Left renal pelvis (tissue), 4 donors: ENCODE measurements at places on chromosomes 3 and 15. TPM values are rescaled to one million over a fixed set of nuclear protein-coding genes. Genes with fewer than 3 reads are reported as not detected.

DNA sequence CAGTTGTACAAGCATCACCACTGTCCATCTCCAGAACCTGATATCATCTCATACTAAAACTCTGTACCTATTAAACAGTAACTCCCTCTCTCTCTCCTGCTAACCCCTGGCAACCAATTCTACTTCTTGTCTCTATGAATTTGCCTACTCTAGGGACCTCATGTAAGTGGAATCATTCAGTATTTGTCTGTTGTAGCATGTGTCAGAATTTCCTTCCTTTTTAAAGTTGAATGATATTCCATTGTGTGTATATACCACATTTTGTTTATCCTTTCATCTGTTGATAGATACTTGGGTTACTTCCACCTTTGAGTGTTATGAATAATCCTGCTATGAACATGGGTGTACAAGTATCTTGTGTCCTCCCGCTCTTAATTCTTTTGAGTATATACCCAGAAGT is 16.6 kb downstream of the ZNF592 start:
- DNase-seq = no peak

DNA sequence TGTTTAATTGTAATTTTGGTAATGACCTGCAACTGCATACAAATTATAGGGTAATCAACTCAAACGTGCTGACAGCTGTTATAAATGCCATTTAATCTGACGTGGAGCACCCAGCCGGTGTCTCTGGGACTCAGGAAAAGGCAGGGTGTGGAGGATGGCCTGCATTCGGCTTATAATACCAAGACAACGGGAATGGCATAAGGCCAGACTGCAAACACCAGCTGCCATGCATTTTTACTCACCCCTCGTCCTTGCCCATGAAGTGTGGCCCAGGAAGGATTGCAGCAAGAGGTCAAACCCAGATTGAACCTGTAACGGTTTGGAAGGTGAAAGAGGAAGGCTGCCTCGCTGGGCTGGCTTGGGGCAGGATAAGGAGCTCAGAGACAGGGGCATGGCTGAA is 96.4 kb downstream of the WNT7A start:
- no peak for DNase-seq

GRCh38 chr3:194685065-194685717 is 492 bp upstream of the FAM43A start:
- no peak for DNase-seq

GRCh38 chr3:141331377-141332318 is 36.7 kb upstream of the ZBTB38 start:
- DNase-seq = no peak

DNA sequence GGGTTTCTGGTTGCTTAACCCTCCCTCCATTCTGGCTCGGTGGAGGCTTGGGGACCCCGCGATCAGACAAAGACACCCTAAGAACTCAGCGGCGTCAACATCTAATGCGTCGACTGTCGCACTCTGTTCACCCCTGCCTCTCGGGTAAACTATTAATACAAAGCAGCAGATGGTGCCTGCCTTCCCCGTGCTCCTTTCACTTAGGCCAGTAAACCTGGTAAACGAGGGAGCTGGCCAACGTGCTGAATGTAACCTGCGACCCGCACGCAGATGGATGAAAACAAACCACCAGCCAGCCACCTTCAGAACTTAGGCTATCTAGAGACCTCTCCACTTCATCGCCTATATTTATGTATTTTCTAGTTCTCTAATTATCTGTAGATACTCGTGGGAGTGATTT is 848 bp upstream of the CADPS start:
- peak; percentile 68 for DNase-seq

- DNase-seq = no peak
These were observed 231.9 kb upstream of the LRTM1 start for GRCh38 chr3:55159711-55160110.

- no peak for DNase-seq
These were observed at the start of gene ZBTB47 for GRCh38 chr3:42653560-42654330. Gene ZBTB47 (plus strand): TSS chr3:42653697. CDS start chr3:42658356, 4,659 bp downstream.

DNA sequence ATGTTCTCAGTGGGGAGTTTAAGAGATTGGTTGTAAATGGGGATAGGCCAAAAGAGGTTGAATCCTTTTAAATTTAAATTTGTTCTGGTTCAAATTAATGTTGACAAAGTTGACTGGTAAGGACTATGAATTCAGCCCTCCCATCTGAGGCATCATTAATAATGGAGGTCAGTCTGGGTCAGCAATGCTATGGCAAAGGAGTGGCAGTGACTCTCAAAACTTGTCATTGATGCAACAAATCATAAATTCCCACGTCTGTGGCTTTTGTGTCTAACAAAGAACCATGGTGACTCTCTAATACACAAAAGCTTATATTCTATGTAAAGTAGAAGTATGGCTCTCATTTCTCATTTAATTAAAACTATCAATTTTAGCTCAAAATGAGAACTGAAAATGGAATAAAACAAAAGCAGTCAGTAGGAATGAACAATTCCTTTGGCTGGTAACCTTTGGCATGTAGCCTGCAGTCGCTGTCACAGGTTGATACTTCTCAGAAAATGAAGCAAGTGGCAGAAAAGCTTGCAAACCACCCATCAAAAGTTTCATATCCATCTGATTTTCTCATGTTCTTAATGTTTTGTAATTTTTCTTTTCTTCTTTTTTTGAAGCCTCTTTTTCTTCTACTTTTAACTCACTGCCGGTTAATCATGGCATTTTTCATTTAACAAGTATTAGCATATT is 12.2 kb upstream of the ZBED2 start:
- no peak for DNase-seq

DNA sequence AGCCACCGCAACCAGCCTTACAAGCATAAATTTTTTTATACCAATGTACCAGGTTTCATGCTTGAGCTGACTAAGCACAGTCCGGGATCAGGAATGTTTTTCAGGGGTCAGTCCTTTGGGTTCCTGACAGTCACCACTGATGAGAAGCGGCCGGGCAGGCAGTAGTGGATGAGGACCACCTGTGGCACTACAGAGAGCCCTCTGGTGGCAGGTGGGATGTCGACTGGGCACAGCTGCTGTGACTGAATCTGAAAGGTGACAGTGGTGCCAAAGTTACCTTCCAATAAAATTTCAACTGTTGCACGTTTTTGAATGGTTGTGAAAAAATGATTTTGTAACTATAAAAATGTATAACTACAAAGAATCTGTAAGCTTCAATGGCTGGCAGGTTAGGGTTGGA is 34.0 kb downstream of the TPRA1 start:
- no peak for DNase-seq

DNA sequence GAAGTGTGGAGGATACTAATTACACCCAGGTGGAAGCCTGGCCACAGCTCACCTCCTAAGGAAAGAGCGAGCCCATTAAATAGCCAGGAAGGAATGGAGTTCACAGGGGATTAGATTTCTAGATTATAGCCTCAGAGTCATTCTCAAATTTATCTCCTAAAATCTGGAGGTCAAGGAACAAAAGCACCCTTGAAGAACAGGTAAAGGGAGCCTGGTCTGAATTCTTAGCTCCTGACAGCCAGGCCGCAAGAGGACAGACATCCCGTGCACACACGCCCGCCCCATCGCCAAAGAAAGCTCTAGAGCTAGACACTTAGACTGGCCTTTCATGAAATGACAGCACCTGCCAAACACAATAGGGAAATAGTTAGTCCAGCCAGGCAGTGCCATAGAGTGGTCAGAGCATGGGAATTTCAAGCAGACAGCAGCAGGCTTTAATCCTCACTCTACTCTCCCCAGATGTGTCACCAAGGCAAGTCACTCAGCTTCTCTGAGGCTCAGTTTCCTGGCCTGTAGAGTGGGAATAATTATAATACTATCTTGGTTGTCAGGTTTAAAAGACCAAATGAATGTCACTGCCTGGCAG is 59.2 kb downstream of the LIPC start:
- no peak for DNase-seq

DNA sequence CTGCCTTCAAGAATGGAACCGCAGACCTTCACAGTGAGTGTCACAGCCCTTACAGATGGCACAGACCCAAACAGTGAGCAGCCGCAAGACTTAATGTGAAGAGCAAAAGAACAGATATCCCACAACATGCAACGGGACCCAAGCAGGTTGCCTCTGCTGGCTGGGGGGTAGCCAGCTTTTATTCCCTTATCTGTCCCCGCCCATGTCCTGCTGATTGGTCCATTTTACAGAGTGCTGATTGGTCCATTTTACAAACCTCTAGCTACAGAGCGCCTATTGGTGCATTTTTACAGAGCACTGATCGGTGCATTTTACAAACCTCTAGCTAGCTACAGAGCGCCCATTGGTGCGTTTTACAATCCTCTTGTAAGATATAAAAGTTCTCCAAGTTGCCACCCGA is 102.0 kb upstream of the IGF1R start:
- no peak for DNase-seq

DNA sequence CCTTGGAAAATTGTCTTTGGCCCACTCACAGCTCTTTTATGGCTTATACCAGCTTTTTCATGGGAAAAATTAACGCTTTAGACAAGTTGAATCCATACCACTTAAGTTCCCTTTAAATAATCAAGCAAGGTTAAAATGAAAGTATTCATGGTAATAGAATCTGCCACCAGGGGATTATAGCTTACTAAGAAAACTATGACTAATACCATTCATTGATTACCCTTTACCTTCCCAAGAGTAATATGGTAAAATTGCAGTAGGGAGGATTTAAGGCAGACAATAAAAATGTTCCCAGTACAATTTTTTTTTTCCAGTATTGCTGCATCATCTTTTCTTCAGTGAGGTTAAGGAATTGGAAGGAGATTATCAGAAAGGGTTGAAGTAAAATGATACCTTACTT is 641.1 kb upstream of the NAALADL2 start:
- no peak for DNase-seq

- DNase-seq = no peak
These were observed 37.5 kb downstream of the EHD4 start for GRCh38 chr15:41934843-41935242.

GRCh38 chr3:74390121-74390877 is 224.2 kb downstream of the CNTN3 start:
- DNase-seq = no peak

- no peak for DNase-seq
These were observed 139.1 kb downstream of the CHST2 start for GRCh38 chr3:143258692-143259091.

SPINT1 gene
- polyA plus RNA-seq = 70.8 TPM

CEP19 gene
- polyA plus RNA-seq = 4.8 TPM

TMEM158 gene
- polyA plus RNA-seq = 7.0 TPM

IFT80 gene
- polyA plus RNA-seq = 68.8 TPM

TICRR gene
- 8.4 TPM for polyA plus RNA-seq
